ENCODE measurements at places on chromosomes 2 and 18. TPM values are rescaled to one million over a fixed set of nuclear protein-coding genes. Genes with fewer than 3 reads are reported as not detected.

PMAIP1 gene
- total RNA-seq, result 9.3 TPM

LTBP1 gene
- total RNA-seq, result 0.44 TPM

LIPG gene
- not detected for total RNA-seq

LRP1B gene
- not detected for total RNA-seq

NAT8 gene
- total RNA-seq, result not detected

OTX1 gene
- not detected for total RNA-seq

DNA sequence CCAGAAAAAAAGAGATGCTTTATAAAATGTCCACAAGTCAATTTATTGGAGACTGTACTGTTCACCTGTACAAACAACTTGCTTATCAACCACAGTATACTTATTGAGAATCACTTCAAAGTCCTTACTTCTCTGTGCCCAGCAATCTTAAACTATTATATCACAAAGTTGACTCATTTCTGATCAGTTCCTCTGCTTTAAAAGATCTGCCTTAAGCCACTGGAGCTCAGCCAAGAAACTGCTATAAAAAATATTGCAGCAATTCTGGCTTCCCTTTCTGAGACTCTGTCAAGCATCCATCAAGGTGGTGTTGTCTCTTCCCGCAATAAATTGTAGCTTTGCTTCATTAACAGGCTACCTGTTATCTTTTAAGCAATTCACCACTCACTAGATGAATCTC is 375.2 kb upstream of the SPHKAP start:
- no peaks in the 10 kb centered on the region for H3K4me1 ChIP-seq
- DNase-seq, result no peak
- no peak overlapping the region for H3K4me3 ChIP-seq
- H3K36me3 ChIP-seq, result no peaks in the 10 kb centered on the region
- H3K27me3 ChIP-seq, result no peaks in the 10 kb centered on the region

DNA sequence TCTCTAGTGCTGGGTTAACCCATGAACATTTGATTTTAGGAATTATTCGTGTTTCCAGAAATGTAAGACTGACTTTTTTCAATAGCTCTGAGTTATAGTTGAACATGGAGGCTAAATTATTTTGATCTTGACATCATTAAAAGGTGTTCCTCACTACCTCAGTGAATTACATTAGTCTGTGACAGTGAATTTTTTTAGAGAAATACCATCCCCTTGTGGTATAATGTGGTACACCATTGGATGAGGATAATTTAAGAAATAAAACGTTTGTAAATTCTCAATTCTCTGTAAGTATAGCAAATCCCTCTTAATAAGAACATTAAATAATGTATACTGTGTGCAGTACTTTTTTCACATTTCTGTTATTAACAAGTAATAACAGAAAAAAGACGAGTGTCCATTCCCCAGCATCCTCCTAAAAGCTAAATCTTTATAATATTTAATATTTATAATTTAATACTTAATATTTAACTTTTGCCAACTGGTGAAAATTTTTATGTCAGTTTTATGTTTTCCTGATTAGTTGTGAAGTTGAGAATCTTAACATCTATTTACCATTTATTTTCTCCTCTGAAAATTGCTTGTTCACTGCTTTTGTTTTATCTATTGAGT is 70.3 kb upstream of the CWC22 start:
- H3K36me3 ChIP-seq, result no peaks in the 10 kb centered on the region
- no peak overlapping the region for H3K4me3 ChIP-seq
- H3K27me3 ChIP-seq, result no peaks in the 10 kb centered on the region
- no peak overlapping the region for H3K27ac ChIP-seq

GRCh38 chr18:10912790-10913545 is 236.4 kb downstream of the PIEZO2 start:
- no peaks in the 10 kb centered on the region for H3K36me3 ChIP-seq
- no peak overlapping the region for H3K4me3 ChIP-seq
- no peak for DNase-seq
- H3K27ac ChIP-seq, result no peak overlapping the region
- no peaks in the 10 kb centered on the region for H3K27me3 ChIP-seq

- no peaks in the 10 kb centered on the region for H3K4me1 ChIP-seq
- DNase-seq, result no peak
- H3K4me3 ChIP-seq, result no peak overlapping the region
- H3K36me3 ChIP-seq, result no peaks in the 10 kb centered on the region
These were observed 105.2 kb downstream of the RAD51AP2 start for GRCh38 chr2:17413036-17413435.

Measured in CD4-positive, alpha-beta memory T cell (primary cell).